ENCODE measurements at places on chromosomes 12 and 14.

DNA sequence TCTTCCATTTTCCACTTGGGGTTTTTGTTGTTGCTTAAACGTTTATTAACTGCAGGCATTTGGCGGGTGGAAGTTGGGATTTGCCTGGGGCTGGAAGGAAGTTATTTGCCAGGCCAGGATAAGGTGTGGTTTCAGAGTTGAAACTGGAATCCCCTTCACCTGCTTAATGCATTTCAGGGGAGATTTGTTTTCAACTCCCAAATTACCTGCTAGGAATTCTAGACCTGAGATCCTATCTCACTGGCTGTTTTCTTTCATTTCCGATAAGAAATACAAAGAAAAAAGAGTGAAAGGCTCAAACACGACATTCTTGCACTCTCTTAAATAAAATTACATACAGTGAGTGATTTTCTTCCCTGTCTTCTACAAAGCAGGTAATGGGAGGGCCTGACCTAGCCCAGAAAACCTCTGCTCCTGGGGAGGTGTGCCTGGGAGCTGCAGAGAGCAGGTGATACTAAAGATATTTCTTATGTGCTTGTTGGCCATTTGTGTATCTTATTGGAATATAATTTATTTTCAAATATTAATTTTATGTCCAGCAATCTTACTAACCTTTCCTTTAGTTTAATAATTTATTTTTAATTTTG is 278.2 kb downstream of the ZFP36L1 start:
- DNase-seq, result no peak

DNA sequence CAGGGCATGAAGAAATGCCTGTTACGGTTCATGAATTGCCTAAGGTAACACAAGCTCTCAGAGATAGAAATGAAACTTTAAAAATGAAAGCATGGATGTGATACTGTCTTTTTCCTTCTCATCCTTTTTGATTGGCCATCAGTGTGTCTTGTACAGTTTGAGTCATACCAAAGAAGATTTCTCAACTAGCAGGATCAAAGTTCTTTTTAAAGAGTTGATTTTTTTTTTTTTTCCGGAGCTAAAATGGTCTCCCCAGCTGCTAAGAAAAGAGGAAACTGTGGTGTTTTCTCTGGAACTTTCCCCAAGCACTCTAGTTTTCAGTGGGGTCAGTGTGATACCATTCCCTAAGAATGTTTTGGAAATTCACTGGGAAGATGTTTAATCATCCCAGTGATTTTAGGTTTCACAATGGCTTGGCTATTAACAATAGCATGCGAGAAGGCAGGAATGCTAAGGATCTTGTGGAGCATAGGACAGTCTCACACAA is 105.0 kb downstream of the ETNK1 start:
- no peak for DNase-seq

GRCh38 chr14:103680491-103681231 is 34.6 kb downstream of the XRCC3 start:
- no peak for DNase-seq

DNA sequence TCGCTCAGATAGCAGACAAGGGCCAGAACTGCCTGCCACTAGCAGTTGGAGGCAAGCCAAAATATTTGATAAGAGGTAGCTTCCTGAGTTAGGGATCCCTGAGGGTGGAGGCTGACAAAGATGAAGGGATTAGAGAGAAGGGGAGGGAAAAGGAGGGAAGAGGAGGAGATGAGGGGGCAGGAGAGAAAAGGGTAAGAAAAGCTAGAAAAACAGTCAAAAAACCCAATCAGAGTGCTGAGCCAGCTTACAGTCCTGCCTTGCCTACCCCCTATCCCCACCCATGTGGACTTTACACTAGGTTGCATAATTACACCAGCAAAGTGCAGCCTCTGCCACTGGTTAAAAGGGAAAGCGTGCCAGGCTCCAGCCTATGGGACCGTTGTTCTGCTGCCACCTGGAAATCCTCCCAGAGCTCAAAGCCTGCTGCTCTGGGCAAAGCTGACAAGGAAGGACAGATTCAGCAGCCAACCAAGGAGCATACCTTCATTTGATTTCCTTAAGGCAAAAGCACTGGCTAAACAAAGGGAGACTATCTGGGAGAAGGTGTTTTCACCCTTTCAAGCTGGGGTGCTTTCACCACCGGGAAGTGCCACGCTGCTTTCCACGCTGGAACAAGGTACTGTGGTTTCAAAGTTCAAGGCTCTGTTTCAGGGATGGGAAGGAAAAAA is 3.8 kb upstream of the NUMB start:
- no peak for DNase-seq

- no peak for DNase-seq
These were observed 636 bp downstream of the GOLGA3 start for GRCh38 chr12:132827763-132828703.

GRCh38 chr12:14681190-14681589 is 15.2 kb downstream of the GUCY2C start:
- DNase-seq, result no peak

DNA sequence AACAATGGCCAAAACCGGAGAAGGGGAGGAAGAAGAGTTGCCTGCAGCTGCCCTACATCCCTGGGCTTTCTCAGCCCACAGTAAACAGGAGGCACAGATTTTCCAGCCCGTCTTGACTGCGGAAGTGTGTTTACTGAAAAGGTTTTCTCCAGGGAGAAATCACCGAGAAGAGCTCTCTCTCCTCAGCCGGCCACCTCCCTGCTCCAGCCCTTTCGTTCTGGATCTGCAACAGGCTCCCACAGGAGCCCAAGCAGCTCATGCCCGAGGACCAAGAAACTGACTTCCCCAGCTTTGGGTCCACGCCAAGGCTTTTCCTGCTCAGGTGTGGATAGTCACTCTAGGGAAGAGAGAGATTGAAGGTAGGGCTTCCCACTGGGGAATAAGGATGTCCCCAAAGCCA is 61.7 kb downstream of the BCL11B start:
- DNase-seq, result no peak

DNA sequence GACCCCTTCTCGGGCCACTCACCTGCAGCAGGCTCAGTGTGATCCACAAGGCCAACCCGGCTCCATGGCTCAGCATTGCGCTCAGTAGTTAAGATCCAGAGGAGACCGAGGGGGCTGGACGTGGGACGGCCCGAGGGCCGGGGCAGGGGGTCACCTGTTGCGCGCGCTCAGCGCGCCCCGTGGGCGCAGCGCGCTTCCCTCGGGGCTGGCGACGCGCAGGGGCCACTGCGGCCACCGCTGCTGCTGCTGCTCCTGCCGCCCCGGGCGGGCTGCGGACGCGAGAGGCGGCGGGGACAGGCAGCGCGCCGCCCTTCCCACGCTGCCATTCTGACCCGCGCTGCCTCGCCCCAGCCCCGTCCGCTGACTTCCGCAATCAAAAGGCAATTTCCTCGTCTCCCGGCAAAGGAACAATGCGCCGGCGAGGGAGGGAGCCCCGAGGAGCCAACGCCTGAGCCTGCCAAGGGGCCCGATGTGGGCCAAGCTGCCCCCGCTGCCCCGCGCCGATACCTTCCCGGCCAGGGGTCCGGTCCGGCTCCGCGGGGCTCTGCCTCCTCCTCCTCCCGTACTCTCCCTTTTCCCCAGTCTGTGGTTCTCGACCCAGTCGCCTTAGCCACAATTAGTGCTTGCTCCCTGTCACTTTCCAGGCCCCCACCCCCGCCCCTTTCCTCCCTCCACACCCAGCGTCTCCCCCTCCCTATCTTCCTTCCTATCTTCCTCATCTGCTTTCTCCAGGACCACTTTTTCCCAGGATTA is 27.3 kb downstream of the PTPRB start:
- no peak for DNase-seq

GRCh38 chr14:33343016-33343415 is 404.3 kb downstream of the NPAS3 start:
- DNase-seq, result no peak

GRCh38 chr12:89225401-89225800 is 126.9 kb downstream of the DUSP6 start:
- DNase-seq, result peak; percentile 88

DNA sequence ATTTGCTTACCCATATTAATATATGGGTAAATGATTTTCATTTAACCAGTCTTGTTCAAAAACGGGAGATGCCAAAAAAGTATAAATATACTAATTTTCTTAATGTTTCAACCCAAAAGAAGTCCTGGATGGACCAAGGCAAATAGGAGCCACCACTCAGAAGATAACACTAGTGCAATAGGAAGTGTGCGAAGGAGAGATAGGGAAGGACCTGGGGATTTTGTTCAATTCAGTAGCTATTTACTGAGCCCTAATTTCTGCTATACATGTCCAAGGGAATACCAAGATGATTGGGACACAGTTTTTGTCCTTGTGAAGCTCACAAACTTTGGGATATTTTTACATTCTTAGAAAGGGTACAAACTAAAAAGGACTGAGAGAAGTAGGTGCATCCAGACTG is 1.5 kb downstream of the CMAS start:
- no peak for DNase-seq
